Heart right ventricle (tissue), 16 donors: ENCODE measurements at places on chromosomes 7 and 10.

- peak; percentile 50 for DNase-seq
Observed at GRCh38 chr7:75892634-75893272, 13.9 kb downstream of the RHBDD2 start.

DNA sequence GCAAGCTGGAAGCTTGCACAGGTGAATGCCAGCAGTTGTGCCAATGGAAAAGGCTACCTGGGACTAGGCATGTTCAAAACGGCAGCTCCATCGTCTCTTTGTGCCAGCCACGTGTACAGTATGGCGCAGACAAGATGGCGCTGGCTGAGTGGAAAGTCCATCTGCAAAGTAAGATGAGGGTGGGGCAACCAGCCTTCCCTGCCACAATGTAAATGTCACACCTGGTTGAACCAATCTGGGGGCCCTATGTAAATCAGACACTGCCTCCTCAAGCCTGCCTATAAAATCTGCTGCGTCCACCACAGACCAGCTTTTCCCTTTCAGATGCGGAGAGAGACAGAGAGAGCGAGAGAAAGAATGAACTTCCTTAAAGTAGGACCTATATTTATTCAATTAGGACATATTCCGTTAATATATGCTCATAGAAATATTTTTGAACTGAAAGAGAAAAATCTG lies 18.5 kb upstream of the C7orf33 start:
- DNase-seq: no peak

GRCh38 chr7:137980308-137980707 lies 21.6 kb downstream of the CREB3L2 start:
- DNase-seq: no peak

DNA sequence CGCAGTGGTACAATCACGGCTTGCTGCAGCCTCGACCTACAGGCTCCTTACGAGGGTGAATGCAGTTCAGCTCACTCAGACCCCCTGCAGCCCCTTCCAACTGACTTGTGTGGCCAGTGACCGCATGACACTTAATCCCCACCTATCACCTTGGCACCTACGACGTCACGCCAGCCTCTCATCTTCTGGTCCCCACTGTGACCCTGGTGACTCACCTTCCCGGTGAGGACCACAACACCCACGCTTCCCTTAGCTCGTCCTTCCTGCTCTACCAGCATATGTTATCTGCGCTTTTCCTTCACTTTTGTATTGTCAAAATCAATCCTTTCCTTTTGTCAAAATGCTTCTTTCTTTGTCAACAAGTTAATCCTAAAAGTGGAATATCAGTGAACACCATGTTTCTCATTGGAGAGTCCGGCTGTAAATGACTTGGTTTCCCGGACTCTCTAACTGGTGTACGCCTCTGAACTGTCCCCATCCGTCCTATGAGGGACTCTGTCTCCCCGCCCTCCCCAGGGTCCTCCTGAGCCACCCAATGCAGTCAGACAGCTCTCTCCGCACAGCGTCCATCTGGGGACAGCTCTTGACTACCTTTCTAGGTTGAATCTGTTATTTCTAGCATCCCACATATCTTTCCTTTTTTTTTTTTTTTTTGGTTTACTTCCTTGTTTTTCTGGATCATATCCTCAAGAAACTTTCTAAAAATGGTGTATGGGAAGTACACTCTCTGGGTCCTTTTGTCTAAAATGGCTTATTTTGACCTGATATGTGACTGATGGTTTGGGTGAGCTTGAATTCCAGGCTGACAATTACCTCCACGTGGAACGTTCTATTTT lies 37.3 kb downstream of the CFAP46 start:
- DNase-seq: peak; percentile 3

- DNase-seq: peak; percentile 69
Observed at GRCh38 chr7:128405471-128406313, 4.1 kb downstream of the IMPDH1 start.
